Amniotic stem cell (primary cell): ENCODE measurements at places on chromosomes 11 and 22.

- no peak for DNase-seq
Observed at GRCh38 chr11:121452609-121453150, at the start of gene SORL1-AS1. SORL1-AS1 (minus strand) TSS chr11:121452967.

DNA sequence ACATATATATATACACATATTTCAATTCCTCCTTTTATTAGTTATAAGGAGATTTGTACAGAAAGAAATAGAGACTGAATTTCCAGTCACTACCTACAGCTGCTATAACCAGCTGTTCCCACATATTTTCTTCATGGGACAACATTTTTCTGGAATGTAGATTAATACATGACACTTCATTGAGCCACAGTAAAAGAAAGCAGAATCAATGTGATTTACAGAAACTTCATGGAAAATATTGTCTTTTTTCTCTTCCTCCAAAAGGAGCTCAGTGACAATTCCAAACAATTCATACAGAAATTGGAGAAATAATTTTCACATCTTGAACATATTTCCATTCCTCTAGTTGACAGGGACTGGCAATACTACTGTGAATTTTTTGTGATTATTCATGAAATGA is 249.2 kb downstream of the DLG2 start:
- DNase-seq, result no peak

DNA sequence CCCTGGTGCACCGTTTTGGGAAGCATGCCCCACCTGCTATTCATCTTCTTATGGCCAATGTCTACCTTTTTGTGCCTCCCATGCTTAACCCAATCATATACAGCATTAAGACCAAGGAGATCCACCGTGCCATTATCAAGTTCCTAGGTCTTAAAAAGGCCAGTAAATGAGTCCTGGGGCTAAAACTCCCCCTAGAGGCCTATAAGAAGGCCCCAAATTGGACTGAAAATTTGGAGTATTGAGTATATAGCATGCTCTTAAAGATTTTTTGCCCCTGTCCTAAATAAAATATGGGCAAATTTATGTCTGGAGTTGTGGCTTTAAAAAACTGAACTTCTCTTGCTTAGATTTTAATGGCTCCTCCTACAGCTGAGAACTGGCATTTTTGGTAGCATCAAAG is 6.6 kb downstream of the OR51M1 start:
- DNase-seq, result no peak

DNA sequence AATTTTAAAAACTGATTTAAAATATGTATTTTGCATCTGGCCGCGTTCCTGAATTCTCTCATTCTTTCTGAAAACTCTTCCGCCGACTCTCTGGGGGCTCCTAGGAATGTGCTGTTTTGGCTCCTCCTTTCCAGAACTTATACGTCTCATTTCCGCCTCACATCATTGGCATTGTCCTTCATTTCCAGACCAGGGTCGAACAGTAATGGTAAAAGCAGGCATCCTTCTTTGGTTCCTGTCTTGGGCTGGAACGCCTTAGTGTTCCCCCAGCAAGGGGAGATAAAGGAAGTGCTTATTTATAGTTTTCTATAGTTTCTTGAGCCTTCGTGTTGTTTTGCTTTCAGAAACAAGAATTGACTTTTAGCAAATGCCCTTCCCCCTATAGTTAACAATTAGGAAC is 10.9 kb upstream of the TNNT3 start:
- DNase-seq, result no peak

DNA sequence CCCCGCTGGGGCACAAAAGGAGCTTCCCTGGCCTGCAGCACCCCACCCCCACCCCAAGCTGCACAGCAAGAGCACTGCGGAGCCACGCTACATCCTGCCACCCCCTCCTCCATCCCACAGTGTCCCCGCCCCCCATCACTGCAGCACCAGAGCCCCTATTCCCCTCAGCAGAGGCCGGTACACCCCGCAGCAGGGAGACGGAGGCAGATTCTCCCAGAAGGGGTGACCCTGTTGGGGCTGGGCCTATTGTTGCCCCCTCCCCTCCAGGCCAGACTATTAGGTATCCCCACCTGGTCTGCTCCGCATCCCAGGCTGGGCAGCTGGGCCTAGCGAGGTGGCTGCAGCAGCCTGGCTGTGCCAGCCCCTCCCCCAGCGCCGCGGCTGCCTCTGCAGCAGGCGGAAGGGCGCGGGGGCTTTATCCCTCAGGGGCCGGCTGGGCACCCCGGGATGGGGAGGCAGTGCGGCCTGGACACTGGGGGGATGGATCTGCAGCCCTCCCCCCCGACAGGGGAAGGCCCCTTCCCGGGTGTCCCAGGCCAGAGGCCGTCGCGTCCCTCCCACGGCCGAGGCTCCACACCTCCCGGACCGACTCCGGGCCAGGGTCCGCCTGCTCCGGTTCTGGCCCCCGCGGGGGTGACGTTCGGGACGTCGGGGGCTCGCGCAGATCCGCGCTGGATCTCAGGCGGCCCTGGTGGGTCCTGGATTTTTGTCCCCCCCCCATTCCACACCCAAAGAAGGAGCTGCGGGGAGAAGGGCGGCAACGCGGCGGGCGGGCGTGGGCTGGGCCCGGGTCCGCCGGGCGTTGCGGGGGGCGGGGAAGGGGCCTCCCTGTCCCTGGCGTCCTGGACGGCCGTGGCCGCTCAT is 943 bp downstream of the DUSP8 start:
- no peak for DNase-seq

DNA sequence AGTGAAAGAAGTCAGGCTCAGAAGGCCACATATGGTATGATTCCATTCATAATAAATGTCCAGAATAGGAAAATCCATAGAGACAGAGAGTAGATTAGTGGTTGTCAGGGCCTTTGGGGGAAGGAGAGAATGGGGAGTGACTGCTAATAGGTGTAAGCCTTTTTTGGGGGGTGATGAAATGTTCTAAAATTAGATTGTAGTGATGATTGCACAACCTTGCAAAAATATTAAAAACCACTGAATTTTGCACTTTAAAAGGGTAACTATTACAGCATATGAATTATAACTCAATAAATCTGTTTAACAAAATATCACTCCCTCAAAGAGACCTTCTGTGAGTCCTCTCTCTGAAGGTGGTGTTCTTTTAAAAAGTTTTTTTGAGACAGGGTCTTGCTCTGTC is 72.3 kb upstream of the GRK3 start:
- no peak for DNase-seq

DNA sequence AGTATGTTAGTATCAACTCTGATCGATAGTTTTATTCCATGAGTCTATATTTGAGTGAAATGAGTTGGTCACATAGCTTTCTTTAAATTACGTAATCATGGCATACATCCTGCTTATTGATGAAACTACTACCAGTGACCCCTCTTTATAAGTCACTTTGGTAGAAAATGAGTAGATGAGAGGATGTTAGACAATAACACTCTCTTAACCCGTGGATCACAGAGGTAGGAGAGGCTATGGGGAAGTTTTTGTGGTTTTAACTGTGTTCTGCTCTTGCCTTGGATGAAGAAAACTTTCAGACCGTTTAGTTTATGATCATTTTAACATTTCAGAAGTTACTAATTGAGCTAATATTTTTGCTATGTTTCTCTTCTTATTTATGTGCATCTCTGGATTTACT is 34.0 kb downstream of the TBCEL start:
- no peak for DNase-seq

DNA sequence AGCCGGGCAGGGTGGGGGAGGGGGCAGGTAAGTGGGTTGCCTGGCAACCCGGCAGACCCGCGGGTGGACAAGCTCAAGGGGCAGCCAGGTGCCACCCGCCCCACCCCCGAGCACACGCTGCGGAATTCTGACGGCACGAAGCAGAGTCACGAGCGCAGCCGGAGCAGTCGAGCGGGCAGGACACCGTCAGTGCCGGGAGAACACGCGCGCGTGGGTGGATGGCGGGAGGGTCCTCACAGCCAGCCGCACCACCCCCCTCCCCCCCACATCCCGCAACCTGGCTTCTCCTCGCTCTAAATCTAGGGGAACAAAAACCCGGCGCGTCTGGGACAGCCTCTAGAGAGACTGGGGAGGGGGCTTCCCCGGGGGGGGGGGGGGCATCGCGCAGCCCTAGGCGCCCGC is 133.1 kb upstream of the HSD17B12 start:
- DNase-seq, result no peak
